ENCODE measurements at places on chromosomes 7 and 10.
A peak's percentile ranks its signal among the peaks of the same experiment; 100 is the strongest.

GRCh38 chr7:130950741-130951140 lies 216.7 kb upstream of the KLF14 start:
- no peak for DNase-seq

DNA sequence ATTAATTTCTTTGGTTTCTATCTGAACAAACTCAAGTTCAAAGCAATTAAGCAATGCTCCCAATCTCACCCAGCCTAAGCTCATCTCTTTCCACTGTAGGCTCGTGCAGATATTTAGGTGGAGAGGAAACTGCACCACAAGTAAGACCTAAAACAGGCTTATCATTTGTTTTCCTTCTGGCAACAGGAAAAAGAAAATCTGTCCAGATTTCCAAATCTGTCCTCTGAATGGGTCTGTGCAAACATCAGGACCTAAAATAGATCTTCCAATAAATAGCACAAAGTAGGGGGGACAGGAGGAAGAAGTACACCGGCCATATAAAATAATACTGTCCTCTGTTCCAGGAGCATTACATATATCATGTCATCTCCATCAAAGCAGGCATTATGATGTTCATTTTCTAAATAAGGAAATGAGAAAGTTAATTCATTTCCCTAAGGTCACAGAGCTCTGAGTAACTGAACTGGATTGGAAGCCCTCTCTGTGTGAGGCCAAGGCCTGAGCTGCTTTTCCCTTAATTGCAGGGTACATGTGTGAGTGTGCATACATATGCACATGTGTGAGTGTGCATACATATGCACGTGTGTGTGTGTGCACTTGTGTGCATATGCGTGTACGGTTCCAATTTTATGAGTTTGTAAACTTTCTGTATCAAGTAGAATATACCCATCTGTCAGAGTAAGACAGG lies 92.8 kb upstream of the PARD3 start:
- DNase-seq, result no peak

DNA sequence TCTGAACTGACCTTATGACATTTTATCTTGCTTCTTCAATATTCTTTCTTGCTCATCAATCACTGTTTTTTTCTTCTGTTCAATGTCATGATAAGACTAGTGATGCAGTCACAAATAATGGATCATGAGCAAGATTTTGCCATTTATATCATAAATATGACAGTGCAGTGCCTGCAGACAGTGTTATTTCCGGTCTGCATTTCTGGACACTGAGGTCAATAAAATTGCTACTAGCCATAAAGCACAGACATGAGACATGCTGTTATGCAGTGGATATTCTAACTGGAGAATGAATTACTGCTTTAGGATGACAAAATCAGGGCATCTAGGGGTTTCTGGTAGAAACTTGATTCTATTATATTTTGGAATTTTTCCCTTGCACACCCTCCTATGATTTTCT lies 1509.7 kb upstream of the LRRTM3 start:
- DNase-seq, result no peak

DNA sequence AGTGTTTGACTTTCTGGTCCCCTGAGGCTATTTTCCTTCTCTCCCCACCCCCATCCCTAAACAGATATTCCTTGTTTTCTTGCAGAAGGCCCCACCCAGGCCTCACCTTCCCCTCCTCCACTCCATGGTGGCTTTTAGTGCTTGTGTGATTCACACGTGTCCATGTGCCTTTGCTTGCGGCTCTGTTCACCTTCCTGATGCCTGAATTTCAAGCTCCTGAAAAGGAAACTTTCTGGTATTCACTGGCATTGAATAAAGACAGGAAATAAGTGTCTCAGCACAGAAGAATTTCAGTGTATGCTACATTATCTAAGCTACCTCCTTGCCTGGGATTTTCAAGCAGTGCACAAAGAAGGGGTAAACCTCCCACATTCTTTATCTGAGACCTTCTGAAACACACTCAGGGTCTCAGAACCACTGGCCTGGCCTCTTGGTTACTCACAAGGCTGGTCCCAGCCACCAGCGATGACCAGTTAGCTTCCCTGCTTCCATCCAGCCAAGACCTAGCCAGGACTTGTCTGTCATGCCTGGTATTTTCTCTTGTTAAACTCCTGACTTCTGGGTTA lies 17.2 kb upstream of the UBE2H start:
- peak; percentile 95 for DNase-seq

GRCh38 chr10:126511917-126512479 lies 123.7 kb upstream of the ADAM12 start:
- DNase-seq, result no peak

- DNase-seq, result no peak
Observed at GRCh38 chr7:53984776-53985175, 557.4 kb upstream of the VSTM2A start.

Data from RWPE2 (cell line).